ENCODE measurements at places on chromosomes 5 and 9.

- no peak for DNase-seq
Observed at GRCh38 chr5:370959-371810, 49.7 kb downstream of the AHRR start.

GRCh38 chr9:96719521-96719920, 58.4 kb downstream of the ZNF510 start:
- no peak for DNase-seq

DNA sequence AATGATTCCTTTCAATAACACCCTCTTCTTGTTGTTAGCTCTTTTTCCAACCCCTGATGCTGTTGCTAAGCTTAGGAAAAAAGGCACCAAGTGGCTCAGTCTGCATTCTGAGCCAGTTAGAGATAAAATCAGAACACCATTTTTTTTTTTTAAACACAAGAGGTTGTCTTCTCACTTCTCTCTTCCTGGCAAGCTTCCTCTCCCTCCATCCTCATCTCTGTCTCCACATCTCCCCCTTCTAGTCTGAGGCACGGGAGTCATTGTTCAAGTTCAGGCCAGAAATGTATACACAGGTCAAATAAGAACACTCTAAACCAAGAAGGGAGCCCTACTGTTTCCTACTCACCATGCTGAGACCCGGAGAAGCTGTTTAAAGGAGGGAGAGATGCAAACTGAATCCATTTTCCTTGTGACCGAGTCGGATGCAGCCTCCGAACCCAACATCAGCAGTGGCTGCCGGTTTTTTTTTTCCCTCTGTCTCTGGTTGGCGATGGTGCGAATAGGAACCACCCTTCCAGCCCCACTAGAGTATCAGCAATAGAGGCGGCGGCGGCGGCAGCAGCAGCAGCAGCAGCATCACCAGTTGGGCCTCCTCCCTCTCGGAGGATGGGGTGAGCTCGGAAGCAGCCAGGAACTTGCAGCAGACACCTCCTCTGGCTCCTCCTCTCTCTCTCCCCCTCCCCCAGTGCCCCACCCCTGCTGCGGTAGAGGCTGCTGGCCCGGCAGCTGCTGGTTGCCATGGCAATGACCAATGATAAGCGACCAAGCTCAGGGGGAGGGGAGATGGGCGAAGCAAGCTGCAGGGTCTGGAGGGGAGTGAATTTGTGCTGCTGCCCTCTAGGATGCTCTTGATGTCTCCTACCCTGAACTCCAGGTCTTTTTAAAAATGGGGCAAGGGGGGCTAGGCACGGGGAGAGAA, at the start of gene JAKMIP2:
Gene JAKMIP2, minus strand, starts transcription at position 619 of the 919 bp plus-strand sequence. CDS start 110,922 bp downstream, outside the sequence.
- DNase-seq = peak; percentile 91

GRCh38 chr5:57804007-57804444, 321.4 kb upstream of the ACTBL2 start:
- DNase-seq = no peak

GRCh38 chr5:90144625-90145327, 264.8 kb downstream of the CETN3 start:
- DNase-seq = no peak

DNA sequence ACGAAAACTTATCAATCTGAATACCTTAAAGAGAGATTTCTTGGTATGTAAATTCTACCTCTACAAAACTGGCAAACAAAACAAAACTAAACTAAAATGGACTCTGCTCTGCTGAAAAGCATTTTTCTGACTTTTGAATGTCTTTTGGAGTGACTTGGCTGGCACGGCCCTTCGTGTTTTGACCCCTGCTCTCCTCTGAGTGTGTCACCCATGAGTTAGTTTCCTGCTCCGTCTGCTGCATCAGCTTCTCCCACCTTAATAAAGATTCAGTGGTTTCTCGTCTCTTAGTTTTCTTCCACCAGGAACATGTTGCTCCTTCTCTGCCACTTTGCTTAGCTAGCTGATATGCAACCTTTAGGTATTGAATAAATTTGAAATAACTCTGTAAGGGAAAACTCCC, 1084.0 kb upstream of the CDH18 start:
- DNase-seq = no peak

- DNase-seq = no peak
Observed at GRCh38 chr5:151139646-151140045, 17.9 kb downstream of the ANXA6 start.

- DNase-seq = no peak
Observed at GRCh38 chr5:53423724-53424123, 56.7 kb upstream of the FST start.

GRCh38 chr5:34526682-34527305, 129.3 kb upstream of the RAI14 start:
- DNase-seq = no peak

- no peak for DNase-seq
Observed at GRCh38 chr9:76567086-76567485, 108.1 kb downstream of the GCNT1 start.

Data from NCI-H1105 (cell line).